ENCODE measurements at places on chromosomes 7 and 10. TPM values are rescaled to one million over a fixed set of nuclear protein-coding genes. Genes with fewer than 3 reads are reported as not detected.

The FGL2 gene
- 3.4 TPM for polyA plus RNA-seq

The GNG11 gene
- 5.7 TPM for polyA plus RNA-seq

The TCERG1L gene
- not detected for polyA plus RNA-seq

The TUBAL3 gene
- polyA plus RNA-seq = 0.20 TPM

The PRPS1L1 gene
- polyA plus RNA-seq = not detected

The SVIL gene
- 22.3 TPM for polyA plus RNA-seq

Data from esophagus (tissue), 2 donors.